ENCODE measurements at places on chromosomes 6 and 20.

- DNase-seq = peak; percentile 72
These were observed at the start of gene HLA-DMB for GRCh38 chr6:32940656-32941213. HLA-DMB (minus strand) TSS chr6:32941028; CDS start chr6:32940807, 221 bp downstream.

DNA sequence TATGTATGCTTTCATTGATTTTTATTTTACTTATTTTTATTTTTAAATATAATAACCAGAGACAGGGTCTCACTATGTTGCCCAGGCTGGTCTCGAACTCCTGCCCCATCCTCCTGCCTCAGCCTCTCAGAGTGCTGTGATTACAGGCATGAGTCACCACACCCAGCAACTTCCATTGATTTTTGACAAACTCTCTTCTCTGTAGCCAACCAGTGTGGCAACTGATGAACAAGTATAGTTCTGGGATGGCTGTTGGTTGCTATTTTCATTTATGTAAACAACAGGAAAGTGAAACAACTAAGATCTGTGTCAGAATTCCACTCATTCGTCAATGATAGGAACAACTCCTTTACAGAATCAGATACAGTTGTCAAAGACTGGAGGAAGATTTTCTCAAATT is 356.7 kb upstream of the JARID2 start:
- no peak for DNase-seq

DNA sequence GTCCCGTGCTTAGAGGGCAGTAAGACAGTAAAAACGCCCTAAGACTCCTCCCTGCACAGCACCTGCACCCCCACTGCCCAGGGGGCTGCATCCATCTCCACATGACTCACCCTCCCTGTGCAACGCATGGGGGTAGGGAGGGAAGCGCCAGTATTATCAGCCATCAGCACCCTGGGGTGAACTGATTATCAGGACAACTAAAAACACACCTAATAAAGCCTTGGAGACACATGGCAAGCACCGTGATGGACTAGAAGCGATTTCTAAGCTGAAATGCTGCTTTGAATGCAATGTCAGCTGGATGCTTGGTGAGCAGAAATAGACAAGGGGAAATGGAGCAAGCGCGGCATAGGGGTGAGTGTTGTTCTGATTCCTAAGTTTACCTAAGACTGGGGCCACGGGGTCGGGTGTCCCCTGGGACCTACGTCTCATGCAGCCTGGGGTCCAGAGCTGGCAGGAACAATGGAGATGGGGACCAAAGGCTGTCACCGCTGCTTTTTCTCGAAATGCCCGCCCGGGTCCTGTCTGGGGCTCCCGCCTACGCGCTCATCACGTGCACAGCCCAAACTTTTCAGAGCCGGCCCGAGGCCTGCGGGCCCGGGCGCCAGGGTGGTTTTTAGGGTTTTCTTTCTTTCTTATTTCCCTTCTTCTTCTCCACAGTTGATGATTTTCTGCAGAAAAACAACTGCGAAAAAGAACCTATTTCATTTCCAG is 702 bp upstream of the TNFAIP3 start:
- no peak for DNase-seq

DNA sequence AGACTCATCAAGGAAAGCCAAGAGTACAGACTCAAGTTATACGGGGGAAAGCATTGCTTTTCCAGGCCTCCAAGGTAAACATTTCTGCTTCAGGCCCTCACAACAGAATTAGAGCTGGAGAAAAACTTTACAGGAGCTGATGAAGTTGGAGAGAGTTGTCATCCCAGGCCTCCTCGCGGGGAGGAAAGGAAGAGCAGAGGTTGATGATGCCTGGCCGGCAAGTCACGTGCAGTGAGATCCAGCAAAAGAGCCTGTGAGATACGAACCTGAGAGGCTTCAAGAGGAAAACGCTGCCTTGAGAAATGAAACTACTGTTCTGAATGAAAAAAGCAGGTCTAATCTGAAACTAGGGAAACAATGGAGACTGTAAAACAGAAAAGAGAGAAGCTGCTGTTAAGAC is 122.9 kb downstream of the FAM120B start:
- no peak for DNase-seq

DNA sequence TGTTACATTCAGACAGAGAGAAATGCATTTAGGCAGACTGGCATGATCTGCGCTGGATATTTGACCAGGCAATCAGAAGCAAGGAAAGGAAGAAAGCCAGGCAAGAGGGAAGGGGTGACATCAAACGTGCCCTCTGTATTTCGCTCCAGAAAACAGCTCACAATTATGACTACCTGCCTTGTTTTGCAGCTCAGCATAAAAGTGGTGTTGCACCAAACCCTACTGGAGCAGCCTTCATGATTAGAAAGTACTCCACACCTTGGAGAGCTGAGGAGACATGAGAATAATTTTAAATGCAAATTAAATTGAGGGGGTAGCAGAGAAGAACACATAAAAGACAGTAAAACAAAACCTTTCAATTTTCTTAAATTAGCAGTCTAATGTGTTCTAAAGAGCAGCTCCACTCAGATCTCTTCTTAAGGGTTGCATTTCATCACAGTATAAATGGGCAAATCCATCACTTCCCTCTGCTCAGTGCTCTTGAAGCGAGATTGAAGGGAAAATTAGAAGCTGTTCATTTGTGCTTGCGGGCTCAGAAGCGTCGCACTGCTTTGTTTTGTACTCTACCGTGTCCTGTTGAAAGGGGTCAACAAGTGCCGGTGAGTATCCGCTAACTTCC is at the start of gene PHACTR1:
Gene PHACTR1, plus strand, starts transcription at position 470 of the 619 bp plus-strand sequence.
- DNase-seq = peak; percentile 2

GRCh38 chr20:35311409-35311808 is 19.2 kb upstream of the FAM83C start:
- DNase-seq = no peak

GRCh38 chr20:7967199-7967844 is 27.1 kb upstream of the HAO1 start:
- DNase-seq = no peak

GRCh38 chr6:96086745-96087144 is 71.0 kb downstream of the FUT9 start:
- DNase-seq = no peak

- no peak for DNase-seq
These were observed 24.4 kb downstream of the SIRPD start for GRCh38 chr20:1533059-1533458.

GRCh38 chr6:26054781-26055718 is 32.2 kb upstream of the HFE start:
- peak; percentile 70 for DNase-seq

GRCh38 chr6:24207413-24207812 is 81.4 kb downstream of the NRSN1 start:
- no peak for DNase-seq

DNA sequence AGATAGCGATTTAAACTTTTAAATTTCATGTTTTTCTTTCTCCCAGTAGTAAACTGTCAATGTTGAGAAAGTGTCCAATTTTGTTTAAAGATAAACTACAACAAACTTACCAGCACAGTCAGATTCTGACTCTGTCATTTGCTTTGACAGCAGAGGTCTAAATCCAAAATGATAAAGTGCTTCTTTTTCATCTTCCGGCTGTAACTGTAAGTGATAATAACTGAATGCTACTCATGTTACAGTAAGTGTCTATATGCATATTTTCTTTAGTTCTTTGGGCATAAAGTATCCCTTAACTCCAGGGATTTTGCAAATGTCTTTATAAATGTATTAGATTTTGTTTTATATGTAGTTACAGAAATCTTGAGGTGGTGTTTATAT is 610.4 kb downstream of the RFPL4B start:
- no peak for DNase-seq

DNA sequence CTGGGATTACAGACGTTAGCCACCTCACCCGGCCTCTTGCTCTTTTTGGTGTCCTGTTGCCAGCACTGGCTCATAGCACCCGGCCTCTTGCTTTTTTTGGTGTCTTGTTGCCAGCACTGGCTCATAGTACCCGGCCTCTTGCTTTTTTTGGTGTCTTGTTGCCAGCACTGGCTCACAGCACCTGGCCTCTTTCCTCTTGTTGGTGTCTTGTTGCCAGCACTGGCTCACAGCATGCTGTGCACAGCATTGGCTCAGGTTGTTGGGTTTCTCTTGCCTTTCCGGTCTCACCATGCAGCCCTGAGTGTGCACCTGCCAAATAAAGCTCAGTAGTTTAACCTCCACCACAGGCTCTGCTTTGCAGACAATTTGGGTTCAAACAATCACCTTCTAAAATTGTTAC is 208.2 kb downstream of the THBS2 start:
- peak; percentile 18 for DNase-seq

DNA sequence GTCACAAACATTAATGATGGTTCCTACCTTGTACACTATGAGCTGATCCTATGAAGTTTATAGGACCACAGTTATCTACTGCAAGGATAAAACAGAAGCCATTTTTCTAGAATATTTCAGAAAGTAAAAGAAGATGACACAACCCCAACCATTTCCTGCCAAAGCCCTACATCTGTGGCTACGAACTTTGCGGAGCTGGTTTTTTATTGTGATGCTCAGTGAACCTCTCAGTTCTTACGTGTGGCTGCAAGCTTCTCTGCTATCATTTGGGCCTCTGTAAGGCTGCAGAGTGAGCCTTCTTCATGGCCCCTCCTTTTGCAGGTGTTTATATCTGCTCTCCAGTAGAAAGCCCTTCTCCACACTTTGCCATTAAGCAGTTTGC is 17.8 kb upstream of the TAGAP start:
- DNase-seq = no peak

- no peak for DNase-seq
These were observed 44.8 kb downstream of the MRAP2 start for GRCh38 chr6:84078335-84078734.

DNA sequence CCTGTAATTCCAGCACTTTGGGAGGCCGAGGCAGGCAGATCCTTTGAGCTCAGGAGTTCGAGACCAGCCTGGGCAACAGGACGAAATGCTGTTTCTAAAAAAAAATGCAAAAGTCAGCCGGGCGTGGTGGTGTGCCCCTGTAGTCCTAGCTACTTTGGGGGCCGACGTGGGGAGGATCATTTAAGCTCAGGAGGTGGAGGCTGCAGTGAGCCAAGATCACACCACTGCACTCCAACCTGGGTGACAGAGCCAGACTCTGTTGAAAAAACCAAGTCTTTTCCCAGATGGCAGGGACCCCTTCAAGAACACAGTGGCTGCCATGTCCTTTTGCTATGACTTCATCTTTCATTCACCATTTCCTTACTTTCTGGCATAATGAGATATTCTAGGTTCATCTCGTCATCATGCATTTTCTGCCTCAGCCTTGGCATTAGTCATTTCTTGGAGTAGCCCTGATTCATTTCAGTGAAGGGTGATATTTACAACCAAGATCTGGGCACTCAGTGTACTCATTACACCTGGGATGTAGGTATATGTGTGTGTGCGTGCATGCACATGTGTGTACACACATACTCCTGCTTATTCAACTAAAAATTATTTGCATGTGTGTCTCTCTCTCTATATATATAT is 61.4 kb upstream of the TOX2 start:
- no peak for DNase-seq

- no peak for DNase-seq
These were observed 363.5 kb downstream of the SYNE1 start for GRCh38 chr6:152273638-152274037.

All from NCI-H1436 (cell line).